ENCODE measurements at places on chromosomes 6 and 20.

- DNase-seq, result no peak
These were observed 2.9 kb upstream of the GZF1 start for GRCh38 chr20:23358923-23359593.

DNA sequence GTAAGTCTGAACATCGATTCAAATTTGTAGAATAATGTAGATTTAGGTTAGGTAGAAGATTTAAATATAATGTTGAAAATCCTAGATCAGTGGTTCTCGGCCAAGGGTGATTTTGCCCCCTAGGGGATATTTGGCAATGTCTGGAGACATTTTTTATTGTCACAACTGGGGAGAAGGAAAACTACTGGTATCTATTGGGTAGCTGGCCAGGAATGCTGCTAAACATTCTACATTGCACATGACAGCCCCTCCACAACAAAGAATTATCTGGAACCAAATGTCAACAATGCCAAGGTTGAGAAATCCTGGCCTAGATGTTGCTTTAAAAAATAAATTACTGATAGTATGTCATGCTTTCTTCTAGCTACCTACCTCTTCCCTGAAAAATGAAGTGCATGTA is 76.1 kb downstream of the HIVEP2 start:
- no peak for DNase-seq

- no peak for DNase-seq
These were observed 1.5 kb downstream of the TAGAP start for GRCh38 chr6:159043251-159043650.

- DNase-seq, result no peak
These were observed 90.6 kb upstream of the MAP3K7 start for GRCh38 chr6:90677440-90677839.

- DNase-seq, result no peak
These were observed 66.7 kb downstream of the SMAP1 start for GRCh38 chr6:70734381-70734780.

DNA sequence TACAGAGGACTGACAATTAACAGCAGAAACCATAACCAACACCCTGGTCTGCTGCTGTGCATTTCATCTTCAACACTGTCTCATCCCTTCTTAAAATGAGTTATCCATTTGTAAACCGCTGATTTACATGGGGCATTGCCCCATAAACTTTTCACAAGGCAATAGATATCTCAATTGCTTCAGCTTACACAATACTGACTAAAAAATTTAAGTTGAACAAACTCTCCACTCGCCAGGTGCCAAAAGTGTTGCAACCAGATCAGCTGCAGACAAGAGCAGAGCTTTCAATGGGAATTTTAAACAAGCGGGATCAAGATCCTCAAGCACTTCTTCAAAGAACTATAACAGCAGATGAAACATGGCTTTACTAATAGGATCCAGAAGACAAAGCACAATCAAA is 183.0 kb downstream of the TASP1 start:
- DNase-seq, result peak; percentile 89

DNA sequence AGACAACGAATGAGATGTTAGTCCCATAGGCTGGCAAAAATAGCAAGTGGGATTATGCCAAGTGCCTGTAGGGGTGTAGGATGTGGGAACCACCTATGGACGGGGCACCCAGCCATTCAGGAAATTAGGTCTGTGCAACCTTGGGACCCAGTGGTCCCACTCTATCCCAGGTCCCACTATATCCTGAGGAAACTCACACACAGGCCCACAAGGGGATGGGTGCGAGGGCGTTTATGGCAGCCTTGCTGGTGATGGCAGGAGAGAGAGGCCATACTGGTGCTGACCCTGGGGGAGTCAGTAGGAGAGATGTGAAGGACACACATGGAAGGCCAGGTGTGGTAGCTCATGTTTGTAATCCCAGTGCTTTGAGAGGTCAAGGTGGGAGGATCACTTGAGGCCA is 163.6 kb downstream of the EYA2 start:
- no peak for DNase-seq

- peak; percentile 75 for DNase-seq
These were observed 366.4 kb downstream of the BTBD9 start for GRCh38 chr6:38273325-38273724.

DNA sequence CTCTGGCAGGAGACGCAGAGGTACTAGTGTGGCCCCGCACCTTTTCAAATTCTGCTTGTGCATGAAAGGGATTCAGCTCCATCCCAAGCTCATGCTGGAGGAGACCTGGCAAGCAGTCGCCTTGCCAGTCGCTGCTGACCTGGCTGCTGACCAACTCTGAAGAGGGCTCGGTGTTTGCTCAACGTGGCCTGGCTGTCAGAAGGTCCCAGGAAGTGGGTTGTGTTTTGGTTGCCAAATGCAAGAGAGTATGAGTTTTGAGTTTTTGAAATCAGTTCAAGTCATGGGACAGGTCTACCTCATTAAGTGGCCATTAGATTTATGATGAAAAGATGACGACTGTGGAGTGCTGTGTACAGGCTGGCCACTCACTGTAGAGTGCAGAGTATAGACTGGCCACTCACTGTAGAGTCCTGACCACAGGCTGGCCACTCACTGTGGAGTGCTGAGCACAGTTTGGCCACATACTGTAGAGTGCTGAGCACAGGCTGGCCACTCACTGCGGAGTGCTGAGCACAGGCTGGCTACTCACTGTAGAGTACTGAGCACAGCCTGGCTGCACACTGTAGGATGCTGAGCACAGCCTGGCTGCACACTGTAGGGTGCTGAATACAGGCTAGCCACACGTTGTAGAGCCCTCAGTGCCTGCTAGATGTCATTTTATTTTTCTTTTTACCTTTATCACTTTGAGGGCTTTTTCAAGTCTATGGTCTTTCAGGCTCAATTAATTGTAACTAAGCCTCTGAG is 193.9 kb downstream of the ZNF217 start:
- DNase-seq, result no peak

GRCh38 chr20:63284083-63284440 is 8.9 kb upstream of the COL20A1 start:
- DNase-seq, result no peak

DNA sequence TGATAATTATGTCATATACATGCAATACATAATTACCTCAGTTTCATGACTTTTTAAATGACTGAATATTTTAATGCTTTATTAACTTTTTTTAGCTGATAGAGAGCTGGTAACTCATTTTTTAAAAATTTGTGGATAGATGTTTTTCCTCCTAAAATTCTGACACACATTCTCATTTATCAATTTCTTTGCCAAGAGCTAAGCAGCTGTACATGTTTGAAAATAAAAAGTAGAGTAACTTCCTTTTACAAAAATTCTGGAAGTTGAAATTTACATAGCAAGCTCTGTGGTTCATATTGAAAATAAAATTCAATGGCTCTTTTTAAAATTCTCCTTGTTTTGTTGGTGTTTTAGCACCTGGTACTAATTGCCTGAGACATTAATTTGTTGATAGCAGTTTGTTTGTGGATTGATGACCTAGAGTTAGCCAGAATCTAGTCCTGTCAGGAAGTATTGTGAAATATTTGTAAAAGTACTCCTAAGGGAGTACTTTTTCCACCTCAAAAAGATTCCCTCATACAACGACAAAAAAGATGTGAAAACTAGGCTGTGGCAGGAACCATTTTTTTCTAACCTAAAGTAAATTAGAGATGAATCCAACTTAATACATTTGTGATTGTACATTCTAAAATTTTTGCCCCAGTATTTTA is 621.8 kb downstream of the BCKDHB start:
- DNase-seq, result no peak

Measured in fibroblast of villous mesenchyme (primary cell).